ENCODE measurements at places on chromosomes 1 and 21.

DNA sequence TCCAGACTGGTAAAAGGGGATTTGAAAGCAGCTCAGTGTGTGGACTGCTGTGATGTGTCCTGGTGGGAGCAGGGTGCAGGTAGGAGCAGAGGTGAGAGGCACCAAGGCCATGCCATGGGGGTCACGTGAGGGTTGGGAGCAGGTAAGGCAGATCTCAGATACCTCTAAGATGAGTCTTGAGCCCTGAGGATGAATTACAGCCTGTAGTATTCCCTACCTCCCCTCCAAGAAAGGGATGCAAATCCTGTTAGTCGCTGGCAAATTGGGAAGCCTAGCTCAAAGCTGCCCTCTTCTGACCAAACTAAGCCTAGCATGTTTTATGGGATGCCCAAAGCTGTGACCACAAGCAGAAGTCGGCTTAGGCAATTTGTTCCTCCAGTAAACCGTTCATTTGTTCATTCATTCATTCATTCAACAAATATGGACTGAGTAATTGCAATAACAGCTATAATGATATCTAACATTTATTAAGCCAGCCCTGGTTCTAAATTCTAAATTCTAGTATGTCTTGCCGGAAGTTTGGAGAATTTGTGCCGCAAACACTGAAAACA is 3.9 kb upstream of the NUAK2 start:
- DNase-seq = peak; percentile 81

GRCh38 chr1:3234281-3234680 is 165.3 kb downstream of the PRDM16 start:
- no peak for DNase-seq

GRCh38 chr1:40734882-40735628 is 43.6 kb downstream of the NFYC start:
- no peak for DNase-seq

- DNase-seq = no peak
These were observed 234.3 kb upstream of the ADAMTS5 start for GRCh38 chr21:27201197-27201596.

Measured in NCI-H69 (cell line).